ENCODE measurements at places on chromosomes 11 and 22.

DNA sequence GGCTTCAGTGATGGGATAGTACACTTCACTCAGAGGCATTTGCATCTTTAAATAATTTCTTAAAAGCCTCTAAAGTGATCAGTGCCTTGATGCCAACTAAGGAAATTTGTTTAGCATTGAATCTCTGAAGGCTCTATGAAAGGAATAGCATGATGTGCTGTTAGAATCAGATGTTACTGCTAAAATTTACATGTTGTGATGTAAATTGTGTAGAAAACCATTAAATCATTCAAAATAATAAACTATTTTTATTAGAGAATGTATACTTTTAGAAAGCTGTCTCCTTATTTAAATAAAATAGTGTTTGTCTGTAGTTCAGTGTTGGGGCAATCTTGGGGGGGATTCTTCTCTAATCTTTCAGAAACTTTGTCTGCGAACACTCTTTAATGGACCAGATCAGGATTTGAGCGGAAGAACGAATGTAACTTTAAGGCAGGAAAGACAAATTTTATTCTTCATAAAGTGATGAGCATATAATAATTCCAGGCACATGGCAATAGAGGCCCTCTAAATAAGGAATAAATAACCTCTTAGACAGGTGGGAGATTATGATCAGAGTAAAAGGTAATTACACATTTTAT, 4.6 kb downstream of the MALAT1 start:
- no peak for DNase-seq

DNA sequence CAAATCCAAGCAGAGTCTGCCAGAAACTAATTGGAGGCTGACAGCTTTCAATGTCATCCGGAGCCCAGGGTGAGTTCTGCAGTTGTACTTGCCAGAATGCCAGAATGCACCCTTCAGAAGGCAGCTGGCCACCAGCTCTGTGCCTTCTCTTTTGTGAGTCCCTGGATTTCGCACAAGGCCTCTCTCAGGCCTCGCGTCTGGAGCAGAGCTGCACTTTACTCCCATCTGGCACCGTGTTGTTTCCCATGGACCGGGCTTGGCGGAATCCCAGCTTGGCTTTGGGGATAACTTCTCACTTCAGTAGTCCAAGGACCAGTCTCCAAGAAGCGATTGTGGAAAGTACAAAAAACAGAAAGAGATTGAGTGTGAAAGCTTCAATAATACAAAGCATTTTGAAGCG, 451.3 kb upstream of the KIRREL3 start:
- no peak for DNase-seq

DNA sequence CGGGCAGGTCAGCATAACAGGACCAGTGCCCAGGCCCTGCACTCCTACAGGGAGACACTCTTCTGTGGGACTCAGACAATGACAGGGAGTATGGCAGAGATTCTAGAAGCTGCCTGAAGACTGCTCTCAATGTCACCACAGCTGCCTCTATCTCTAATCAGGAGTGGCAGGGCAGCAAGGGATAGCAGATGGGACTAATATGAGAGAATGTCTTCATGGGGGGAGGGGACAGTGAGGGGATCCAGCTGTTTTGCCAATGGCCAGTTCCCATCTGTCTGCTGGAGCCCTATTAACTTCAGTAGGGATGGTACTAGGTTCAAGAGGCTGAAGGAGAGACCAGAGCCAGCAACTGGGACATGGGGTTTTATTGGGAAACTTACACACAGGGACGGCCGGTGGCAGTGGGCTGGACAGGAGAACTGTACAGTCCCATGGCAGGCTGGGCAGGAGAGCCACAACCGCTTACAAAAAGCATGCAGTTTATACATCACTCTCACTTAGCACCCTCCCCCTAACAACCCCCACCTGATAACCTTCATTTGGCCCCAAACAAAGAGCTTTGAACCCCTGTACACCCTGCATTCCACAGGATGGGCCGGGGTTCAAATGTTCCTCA, 2.5 kb upstream of the CD82 start:
- no peak for DNase-seq

- DNase-seq: no peak
Measured at GRCh38 chr11:9656864-9657263, 7.0 kb upstream of the SWAP70 start.

- no peak for DNase-seq
Measured at GRCh38 chr11:76406359-76406758, 25.2 kb downstream of the GVQW3 start.

DNA sequence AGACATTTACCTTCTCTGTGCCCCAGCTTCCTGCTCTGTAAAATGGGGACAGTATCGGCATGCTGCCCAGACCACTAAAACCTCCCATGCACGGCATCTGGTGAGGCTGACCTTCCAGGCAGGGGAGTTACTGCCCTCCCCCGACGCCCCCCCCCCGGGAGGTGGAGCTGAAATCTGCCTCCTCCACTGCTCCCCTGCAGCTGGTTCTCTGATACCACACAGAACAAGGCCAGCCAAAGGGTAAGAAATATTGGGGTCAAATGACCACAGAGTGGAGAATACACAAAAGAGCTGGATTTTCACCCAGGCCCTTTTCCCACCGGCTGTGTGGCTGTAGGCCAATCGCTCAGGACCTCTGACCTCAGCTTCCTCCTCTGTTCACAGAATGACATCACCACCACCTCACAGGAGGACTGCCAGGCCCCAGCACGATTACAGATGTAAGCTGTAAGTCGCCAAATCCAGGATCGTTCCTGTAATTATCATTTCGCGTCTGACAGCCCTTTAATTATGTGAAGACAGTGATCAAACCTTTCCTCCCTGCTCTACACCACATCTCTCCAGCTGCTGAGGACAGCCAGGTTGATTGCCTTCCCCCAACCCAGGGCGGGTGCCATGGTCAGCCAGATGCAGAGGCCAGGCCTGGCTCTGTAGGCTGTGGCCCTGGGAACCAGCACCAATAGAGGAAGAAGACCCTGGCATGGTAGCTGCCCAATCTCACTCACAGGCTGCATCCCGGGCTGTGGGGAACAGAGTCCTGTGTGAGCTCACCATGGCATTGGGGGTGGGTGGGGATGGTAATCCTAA, 35.7 kb upstream of the KLHL35 start:
- no peak for DNase-seq

- no peak for DNase-seq
Measured at GRCh38 chr11:93613231-93613831, 48.2 kb upstream of the CEP295 start.

DNA sequence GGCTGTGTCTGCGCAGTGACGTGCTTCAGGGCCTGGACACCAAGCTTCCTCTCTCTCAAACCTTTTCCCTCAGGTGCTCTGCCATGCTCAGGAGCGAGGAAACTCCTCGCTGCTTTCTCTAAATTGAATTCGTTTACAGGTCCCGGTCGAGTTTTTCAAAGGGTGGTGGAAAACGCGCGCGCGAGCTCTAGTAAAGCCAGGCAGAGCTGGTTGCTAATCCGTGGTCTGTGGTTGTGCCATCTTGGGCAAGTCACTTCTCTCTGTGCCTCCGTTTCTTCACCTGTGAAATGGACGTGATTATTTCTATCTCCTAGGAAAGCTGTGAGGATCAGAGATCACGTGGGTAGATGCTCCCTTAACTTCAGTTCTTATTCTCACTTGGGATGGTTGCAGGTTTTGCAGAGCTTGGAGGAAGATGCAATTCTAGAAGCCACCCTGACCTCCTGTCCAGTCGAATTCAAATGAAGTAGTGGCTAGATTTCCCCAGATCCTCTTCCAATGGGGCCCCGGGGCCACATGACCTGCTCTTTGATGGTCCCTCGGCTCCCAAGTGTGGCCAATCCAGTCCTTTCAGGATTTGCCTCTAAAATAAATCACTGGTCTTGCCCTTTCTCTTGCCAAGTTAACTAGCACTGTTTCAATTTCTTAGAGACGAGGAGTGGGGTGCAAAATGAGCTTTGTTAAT, 10.5 kb upstream of the ALX4 start:
- DNase-seq: no peak
